ENCODE measurements at places on chromosomes 2 and 18. TPM values are rescaled to one million over a fixed set of nuclear protein-coding genes. Genes with fewer than 3 reads are reported as not detected.

DNA sequence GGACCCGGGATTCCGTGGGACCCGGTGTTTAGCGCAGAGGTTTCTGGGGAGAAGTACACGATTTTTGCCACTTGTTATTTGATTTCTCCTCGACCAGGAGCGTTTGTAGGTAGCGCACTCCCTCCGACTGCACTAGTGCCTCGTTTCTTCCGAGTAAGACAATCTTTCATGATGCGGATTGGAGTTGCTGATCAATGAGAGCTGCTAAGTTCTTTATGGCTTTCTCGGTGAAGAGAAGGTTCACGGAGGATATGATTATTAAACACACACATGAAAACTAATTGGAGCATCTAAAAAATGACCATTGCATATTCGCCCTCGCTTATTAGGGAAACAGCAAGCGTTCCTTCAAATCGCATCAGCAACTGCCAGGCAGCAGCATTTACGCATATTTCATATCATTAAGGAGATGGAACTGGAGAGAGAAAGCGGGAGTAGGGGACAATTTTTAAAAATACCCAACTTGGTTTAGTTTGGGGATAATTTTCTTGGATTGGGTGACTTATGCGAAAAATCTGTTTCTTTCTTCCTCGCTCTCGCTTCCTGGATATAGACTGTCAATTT is 616 bp downstream of the EML6 start:
- DNase-seq: peak; percentile 23

DNA sequence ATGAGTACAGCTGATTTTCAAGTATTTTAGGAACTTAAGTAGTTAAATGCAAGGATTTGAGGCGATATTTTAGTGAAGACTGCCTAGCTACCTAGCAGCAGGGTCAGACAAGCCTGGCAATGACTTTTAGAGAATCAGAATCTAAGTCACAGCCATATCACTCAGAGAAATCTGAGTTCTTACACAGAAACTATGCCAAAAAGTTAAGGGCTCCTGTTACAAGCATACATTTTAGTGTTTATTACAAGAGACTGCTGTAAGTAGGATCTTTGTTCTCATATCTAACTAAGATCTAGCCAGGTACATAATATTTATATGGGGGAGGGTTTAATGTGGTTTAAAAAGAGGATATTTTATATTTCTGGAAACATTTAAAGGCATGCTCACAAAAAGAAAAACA is 37.5 kb downstream of the MAP4K3 start:
- DNase-seq: no peak

DYSF gene
- total RNA-seq: 1.2 TPM

DNA sequence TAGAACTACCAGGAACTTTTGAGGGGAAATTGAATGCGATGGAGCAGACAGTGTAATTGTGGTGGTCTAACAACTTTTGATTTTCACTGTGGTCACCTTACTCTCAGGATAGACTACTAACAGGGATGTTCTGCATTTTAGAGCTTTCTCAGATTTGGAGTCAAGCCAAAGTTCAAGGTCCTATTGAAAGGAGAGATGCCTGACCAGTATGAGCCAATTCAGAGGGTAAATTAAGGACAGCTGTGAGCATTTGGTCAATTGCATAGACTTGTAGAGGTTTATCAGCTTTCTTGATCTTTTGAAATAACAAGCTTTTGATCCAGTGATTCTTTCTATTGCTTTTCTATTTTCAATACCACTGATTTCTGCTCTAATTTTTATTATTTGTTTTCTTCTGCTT is 1095.7 kb upstream of the CNTNAP5 start:
- DNase-seq: no peak

KCNG3 gene
- total RNA-seq: 0.29 TPM

GRCh38 chr2:147989809-147990403 is 30.6 kb downstream of the ORC4 start:
- DNase-seq: peak; percentile 52

- no peak for DNase-seq
These were observed 17.9 kb upstream of the SLC9A4 start for GRCh38 chr2:102455061-102455670.

DNA sequence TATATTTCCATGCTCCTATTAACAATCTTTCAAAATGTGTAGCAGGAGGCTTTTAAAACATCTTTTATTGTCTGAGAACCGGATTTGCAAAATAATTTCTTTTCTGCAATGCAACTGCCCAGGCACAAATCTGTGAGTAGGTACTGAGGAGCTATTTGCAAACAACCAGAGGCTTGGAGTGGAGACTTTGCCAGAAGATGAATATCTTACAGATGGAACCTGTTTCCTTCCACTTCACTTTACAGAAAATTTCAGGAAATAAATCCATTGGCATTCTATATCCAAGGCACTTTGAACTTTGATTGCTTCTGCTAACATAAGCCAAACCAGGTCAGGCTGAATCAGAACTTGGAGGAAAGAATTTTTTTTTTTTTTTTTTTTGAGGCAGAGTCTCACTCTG is 237.4 kb upstream of the REV1 start:
- DNase-seq: no peak
